Stimulated activated CD8-positive, alpha-beta memory T cell treated with anti-CD3 and anti-CD28 coated beads, Interleukin-15, amount 100 ng/mL, for 48 hours (primary cell): ENCODE measurements at places on chromosomes 12 and 14.

- DNase-seq, result no peak
These were observed 9.9 kb downstream of the IFT43 start for GRCh38 chr14:75995372-75996041.

DNA sequence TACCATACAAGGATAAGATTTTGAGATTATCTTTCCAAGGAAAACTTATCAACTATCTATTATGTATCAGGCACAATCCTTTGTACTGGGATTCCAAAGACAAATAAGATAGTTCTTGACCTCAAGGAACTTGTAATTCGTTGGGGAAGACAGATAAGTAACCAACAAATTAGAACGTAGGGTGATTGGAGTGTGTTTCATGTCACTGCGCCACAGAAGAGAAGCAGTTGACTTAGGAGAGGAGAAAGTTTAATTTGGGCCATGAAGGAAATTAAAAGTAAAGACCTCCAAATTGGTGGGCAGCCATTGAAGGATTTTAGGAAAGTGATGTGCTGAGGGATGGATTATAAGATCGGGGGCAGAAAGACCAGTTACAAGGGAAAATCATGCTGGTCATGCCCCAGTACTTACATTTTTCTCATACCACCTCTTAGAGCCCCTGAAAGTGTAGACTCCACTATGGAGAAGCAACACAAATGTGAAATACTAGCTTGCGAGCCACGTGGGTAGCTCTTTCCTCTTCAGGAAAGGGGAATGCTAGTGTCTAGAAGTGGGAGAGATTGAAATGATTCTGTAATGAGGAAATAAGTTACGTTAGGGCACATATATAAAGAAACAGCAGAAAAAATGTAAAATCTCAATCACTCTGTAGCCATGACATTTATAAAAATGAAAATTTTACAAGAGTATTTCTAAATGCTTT, 148.7 kb downstream of the ETV6 start:
- DNase-seq, result no peak

GRCh38 chr14:86539361-86540070, 1009.6 kb downstream of the FLRT2 start:
- no peak for DNase-seq

DNA sequence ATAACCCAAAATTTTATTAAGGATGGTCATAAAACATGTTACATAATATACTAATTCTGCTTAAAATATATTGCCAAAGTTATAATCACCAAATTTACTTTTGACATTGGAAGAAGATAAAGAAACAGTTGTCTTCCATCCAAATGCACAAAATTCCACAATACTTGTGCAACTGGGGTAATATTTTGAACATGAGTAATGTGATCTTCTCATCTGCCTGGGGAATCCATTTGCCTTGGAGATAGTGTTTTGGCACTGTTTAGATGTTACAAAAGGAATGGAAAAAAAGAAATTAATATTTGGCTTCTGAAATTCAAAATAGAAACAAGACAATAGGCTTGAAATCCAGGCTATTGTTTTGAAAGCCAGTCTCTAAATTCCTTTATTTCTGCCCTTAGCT, 9.1 kb downstream of the GPR19 start:
- DNase-seq, result no peak

- DNase-seq, result no peak
These were observed 43.2 kb downstream of the CPSF2 start for GRCh38 chr14:92164958-92165357.

GRCh38 chr12:92424338-92424737, 278.5 kb upstream of the PLEKHG7 start:
- no peak for DNase-seq

- DNase-seq, result no peak
These were observed 308.2 kb downstream of the ATP23 start for GRCh38 chr12:58249610-58250009.

DNA sequence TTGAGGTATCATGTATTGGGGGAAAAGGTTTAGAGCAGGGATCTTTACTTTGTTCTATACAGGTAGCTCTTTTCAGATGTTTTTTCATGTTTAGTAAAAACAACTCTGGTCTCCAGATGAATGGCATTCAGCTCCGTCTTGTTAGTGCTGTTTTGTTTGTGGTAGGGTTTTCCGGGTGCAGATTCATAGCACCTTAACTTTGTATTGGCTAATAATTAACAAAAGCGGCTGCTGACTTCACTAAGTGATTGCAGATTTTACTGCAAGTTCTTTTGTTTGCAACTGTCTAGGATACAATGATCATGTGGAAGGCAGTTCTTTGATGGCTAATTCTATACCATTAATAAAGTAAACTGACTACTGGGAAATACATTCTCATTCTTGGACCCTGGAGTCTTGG, 32.2 kb upstream of the BHLHE41 start:
- DNase-seq, result no peak

GRCh38 chr12:19880076-19880475, 440.8 kb downstream of the AEBP2 start:
- DNase-seq, result no peak

- no peak for DNase-seq
These were observed 186.6 kb downstream of the CACNA1C start for GRCh38 chr12:2239381-2239871.

DNA sequence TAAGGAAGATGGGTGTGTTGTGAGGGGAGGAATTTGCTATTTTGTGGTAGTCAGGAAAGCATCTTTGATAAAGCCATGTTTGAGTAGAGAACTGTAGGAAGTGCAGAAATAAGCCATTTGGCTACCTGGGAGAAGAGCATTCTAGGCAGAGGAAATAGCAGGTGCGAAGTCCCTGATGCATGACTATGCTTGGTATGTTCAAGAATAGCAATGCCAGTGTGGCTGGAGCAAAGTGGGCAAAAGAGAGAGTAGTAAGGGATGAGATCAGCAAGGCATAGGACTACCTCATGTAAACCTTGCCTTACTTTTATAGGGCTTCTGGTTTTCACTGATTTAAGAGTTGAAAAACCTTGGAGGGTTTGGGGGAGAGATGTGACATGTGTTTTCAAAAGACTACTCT, 365.5 kb upstream of the GARIN6 start:
- DNase-seq, result no peak

- DNase-seq, result peak; percentile 83
These were observed 611 bp upstream of the DCAF11 start for GRCh38 chr14:24113801-24114531.
